Mononuclear cell (primary cell): ENCODE measurements at places on chromosomes 6 and 20. TPM values are rescaled to one million over a fixed set of nuclear protein-coding genes. Genes with fewer than 3 reads are reported as not detected.

The PPIL6 gene
- total RNA-seq, result 1.9 TPM

The RGS17 gene
- total RNA-seq, result not detected

The DYNLT2 gene
- total RNA-seq, result 7.2 TPM

The VSTM2L gene
- not detected for total RNA-seq

The RAB44 gene
- total RNA-seq, result 1.3 TPM

The TTLL9 gene
- total RNA-seq, result not detected

The MAFB gene
- 122 TPM for total RNA-seq

The LAMA2 gene
- 0.63 TPM for total RNA-seq

The GABRR1 gene
- 0.10 TPM for total RNA-seq

The CD83 gene
- 366 TPM for total RNA-seq

The TBC1D20 gene
- total RNA-seq, result 16.2 TPM

The DEFB124 gene
- total RNA-seq, result not detected

The CDSN gene
- total RNA-seq, result not detected

The TP53RK gene
- 6.5 TPM for total RNA-seq

The KCNB1 gene
- under 0.01 TPM for total RNA-seq

The ARHGAP40 gene
- total RNA-seq, result not detected

The SS18L1 gene
- total RNA-seq, result 6.3 TPM

The FAM217A gene
- not detected for total RNA-seq

The CENPW gene
- total RNA-seq, result not detected

The DBNDD2 gene
- total RNA-seq, result 6.6 TPM

The TPMT gene
- total RNA-seq, result 6.5 TPM

The SLC22A16 gene
- not detected for total RNA-seq

The GHRH gene
- not detected for total RNA-seq

The LIN28B gene
- not detected for total RNA-seq

The ZSCAN23 gene
- 0.73 TPM for total RNA-seq

The PPP1R14C gene
- 0.21 TPM for total RNA-seq

The PDSS2 gene
- 4.0 TPM for total RNA-seq

The HTR1B gene
- total RNA-seq, result not detected

The MACROD2 gene
- total RNA-seq, result 1.7 TPM

The IDH3B gene
- total RNA-seq, result 103 TPM

The EPHA7 gene
- total RNA-seq, result under 0.01 TPM

The HTR1E gene
- not detected for total RNA-seq

The ADA gene
- total RNA-seq, result 14.4 TPM

The IRF4 gene
- 41.3 TPM for total RNA-seq

The CALHM5 gene
- 0.42 TPM for total RNA-seq

The SLC22A2 gene
- total RNA-seq, result not detected

The OPN5 gene
- total RNA-seq, result not detected

The WRNIP1 gene
- 21.6 TPM for total RNA-seq

The NKAIN2 gene
- not detected for total RNA-seq

The RIPOR3 gene
- total RNA-seq, result 0.42 TPM

The SNAP25 gene
- total RNA-seq, result not detected

The BMP6 gene
- 7.7 TPM for total RNA-seq

The RNF217 gene
- total RNA-seq, result 2.0 TPM

The OR2B6 gene
- total RNA-seq, result not detected
